ENCODE measurements at places on chromosomes 3 and 15.

DNA sequence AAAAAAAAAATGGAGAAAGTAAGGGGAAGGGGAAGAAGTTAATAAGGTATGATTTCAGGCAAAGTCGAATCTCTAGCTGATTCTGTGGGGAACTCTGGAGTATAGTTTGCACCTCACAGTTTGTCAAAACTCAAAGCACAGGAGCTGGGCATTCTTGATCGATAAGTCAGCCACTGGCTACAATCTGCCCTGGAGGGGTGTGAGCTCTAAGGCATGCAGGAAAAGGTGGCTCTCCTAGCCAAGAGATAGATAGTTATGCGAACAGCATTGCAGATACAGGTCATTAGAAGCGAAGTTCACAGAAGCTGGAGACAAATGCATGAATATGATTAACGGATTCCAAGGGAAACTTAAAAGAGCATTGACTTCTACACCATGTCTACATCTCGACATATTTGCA lies 952.6 kb downstream of the AGBL1 start:
- DNase-seq, result no peak

DNA sequence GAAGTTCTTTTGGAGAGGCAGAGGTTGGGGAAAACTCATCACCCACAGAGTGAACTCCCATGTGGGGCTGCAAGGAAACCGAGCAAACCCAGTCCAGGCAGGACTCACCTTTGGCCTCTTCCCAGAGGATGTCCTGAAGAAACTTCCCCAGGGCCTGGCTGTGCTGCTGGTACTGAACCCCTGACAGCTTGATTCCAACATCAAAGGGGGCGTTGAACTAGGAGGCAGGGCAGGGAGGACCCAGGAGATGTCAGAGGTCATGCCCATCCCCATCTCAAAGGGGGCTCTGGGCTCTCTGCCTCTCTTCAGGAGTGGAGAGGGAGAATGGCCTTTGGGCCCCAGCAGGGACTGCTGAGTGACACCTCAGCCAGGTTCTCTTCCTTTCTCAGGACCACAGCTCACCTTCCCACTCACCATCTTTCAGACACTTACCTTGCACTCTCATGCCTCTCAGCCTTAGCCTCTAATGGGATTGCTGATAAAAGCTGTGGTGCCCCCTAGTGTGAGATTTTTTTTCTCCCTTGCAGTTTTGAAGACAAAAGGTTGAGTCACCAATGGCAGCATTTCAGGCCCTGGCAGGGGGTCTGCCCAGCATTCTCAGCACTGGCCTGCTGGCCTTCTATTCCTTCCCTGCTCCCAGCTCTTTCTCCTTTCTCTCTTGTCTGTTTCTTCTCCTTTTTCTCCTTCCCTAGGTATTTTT lies 6.0 kb downstream of the GHRL start:
- no peak for DNase-seq

DNA sequence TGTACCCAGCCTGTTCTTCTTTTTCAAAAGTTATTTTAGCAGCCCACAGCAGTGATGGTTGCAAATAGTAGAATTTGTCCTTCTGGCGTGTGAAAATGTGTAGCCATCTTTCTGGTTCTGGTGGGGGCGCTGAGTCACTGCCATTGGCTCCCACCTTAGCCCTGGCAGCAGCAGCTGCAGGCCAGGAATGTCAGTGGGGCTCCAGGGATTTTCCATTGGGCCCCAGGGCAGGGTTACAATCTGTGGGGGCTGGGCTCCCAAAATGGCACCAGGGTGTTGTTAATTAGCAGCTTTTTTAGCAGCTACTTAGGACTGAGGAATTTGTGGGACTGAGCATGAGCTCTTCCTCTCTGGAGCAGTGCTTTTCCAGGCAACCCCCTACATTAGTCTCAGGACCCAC lies 38.9 kb downstream of the TOPAZ1 start:
- no peak for DNase-seq

DNA sequence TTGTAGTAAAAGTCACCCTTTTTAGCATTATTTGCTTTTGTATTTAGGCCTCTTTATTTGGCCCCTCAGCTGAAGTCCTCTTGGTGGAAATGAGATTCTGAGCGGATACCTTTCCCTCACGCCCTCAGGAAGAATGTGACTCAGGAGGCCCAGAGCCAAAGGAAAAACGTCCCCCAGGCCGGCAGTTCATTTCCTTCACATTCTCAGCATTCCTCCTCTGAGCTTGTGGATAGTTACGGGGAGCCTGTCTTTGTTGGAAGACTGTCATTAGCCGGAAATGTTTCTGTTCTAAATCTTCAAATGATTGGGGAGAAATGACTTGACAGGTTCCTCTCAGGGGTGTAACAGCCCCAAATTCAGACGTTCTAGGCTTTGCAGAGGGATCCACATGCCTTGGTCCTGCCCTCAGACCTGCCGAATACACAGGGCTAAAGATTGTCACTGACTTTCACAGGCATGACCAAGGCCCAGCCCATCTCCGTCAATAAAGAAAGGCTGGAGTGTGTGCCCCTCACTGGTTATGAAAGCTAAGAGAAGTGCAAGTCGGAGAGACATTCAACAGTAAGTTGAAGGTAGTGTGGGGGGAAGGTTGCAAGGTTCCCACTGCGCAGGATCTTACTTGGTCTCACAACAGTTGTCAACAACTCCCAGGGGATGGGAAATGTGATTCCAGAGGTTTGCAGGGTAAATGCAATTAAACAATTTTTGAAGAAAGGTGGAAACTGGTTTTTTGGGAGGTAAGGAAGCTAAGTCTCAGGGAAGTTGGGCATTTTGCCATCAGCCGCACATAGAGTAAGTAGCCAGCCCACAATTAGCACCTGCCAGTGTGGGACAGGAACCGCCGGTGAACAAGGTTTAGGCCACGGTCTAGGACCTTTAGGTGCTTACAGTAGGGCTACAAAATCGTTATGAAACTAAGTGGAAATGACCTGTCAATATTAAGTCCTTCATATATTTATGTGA lies 39.7 kb upstream of the MYZAP start:
- DNase-seq, result no peak

DNA sequence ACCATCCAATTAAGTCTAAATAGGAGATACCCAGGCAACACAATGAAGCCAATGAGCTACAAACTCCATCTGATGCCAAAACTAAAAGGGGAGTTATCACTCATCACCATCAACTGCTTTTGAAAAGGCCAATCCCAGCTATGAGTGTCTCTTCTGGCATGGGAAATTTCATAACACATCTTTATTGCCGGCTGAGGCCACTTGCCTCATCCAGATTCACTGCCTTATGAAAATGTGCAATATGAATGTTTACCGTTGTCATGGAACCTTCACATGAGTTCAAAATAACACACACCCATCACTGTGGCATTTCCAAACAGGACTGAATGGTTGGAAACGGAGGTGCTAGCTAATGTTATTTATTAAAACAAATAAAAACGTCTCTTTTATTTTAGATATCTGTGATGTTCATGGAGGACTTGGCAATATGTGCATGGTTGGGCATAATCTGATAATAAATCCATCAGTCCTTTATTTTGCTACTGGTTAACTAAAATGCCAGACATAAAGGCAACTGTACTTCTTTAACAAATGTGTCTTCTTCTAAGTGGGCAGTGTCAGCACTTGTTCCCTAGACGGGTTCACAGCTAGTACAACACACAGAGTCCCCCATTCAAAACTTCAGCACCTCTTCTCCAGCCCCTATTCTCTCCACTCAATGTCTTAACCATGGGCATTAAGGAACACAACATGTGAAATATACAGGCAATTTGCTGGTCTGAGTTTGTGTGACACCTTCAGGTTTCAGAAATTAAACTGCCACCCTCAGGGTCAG lies 143.9 kb downstream of the MAGI1 start:
- no peak for DNase-seq

GRCh38 chr15:29476503-29477080 lies 207.0 kb upstream of the NSMCE3 start:
- no peak for DNase-seq

DNA sequence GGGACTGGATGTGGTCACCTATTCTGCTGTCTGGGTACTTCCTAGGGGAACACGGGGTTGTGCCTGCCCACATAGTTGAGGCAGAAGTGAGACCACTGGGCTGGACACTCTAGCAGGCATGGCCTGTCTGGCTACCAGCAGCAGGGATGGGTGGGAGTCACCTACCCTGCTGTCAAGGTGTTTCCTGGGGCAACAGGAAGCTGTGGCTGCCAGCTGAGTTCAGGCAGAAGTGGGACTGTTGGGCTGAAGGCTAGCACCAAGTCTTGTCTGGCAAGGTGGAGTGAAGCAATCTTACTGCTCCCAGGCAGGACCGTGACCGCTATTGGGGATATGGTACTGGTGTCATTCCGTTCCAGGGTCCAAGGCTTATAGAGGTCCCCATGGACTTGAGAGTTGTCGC lies 20.3 kb upstream of the ZDHHC23 start:
- no peak for DNase-seq

- no peak for DNase-seq
Observed at GRCh38 chr3:43893727-43894126, 203.0 kb downstream of the ABHD5 start.

- DNase-seq, result no peak
Observed at GRCh38 chr3:134313847-134314587, 60.2 kb downstream of the AMOTL2 start.

GRCh38 chr3:159627229-159627628 lies 361.4 kb upstream of the IL12A start:
- DNase-seq, result no peak

DNA sequence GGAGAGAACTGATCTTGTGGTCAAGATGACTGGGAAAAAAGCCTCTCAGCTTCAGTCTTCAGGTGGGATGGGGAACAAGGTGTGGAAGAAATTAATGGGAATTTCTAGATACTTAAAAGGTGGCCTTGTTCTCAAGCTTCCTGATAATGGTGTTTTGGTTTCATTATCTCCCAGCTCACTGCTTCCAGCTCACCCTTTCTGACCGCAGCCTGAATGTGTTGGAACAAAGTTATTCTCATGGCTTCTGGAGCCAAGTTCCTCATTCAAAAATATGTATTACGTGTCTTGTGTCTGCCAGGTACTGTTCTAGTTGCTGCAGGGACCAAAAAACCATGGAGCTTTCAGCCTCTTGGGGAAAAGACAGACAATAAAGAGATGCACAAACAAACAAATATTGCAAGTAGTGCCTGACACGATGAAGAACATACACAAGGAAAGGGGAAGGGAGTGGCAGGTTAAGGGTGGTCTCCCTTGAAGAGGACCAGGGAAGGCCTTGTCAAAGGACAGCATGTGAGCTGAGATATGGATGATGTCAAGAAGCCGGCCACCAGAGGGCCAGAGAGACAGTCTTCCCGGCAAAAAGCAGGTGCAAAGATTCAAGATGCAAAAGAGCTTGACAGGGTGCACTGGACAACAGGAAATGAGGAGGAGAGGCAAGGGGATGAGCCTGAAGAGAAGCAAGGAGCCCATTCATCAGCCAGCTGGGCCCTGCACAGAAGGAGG lies 35.5 kb downstream of the ARRDC4 start:
- DNase-seq, result no peak

GRCh38 chr3:127074900-127075360 lies 92.0 kb downstream of the PLXNA1 start:
- DNase-seq, result no peak

DNA sequence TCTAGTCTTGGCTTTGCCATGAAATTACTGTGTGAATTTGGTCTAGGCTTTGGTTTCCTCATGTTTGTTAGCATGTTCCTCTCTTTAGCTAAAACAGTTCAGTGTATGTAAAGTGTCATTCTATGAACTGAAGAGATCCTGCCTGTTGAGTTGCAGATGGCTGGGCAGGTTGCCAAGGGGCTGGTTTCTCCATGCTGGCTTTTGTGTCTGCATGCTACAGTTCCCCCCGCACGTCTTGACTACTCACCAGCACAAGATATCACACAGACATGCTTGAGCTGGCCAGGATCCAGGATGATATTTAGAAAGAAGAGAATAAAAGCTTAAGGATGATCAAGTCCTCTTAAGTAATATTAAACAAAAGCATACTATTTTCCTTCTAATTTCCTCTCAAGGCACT lies 90.2 kb downstream of the CERS3 start:
- DNase-seq, result no peak

GRCh38 chr3:177878957-177879356 lies 657.3 kb upstream of the KCNMB2 start:
- no peak for DNase-seq

DNA sequence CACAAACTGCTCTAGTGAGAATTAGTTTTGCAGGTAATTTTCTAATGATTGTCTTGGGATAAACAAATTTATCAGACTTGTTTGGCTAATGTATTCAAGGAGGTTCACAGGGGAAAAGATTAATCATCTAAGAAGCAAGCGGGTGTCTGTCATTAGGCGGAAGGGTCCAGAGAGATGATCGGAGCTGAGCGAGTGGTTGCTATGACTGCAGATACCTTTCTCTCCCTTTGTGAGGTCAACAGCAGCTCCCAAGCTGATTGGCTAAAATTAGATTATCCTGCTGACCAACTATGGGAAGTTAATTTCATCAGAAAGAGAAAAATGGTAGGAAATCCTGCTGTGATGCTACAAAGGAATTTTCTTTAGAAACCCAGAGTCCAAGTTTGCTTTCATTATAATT lies 276.0 kb downstream of the SOX2 start:
- DNase-seq, result no peak

- no peak for DNase-seq
Observed at GRCh38 chr3:56939834-56940233, 120.6 kb upstream of the SPATA12 start.

DNA sequence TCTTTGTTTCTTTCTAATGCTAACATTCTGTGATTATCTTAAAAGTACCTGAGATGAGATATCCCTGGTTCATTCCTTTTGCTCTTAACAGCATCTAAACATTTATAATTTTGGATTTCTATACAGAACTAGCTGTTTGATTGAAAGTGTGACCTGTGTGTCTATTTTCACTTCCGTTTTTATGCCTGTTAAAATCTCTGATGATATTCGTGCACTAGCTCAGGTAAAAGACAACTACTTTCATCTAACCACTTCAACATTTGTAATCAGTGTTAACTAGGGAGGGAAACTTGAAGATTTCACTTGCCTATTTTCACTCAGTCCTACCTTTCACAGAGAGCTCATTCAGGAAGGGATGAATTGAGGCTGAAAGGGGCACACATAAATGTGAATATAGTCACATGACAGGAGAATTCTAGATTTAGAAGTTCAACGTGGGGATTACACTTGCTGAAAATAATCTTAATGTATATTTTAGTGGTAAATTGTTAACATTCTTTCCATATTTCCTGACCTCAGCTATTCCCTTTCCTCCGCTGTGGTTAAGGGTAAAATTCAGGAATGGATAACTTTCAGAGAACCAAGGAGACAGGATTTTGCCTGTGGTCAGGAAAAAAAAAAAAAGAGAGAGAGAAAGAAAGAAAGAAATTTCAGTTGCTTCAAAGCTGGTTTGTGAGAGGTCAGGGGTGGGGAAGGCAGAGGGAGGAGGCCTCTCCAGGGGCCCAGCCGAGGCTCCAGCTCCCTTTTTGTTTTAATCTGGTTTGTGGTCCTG lies 159.8 kb upstream of the TSC22D2 start:
- DNase-seq, result no peak

DNA sequence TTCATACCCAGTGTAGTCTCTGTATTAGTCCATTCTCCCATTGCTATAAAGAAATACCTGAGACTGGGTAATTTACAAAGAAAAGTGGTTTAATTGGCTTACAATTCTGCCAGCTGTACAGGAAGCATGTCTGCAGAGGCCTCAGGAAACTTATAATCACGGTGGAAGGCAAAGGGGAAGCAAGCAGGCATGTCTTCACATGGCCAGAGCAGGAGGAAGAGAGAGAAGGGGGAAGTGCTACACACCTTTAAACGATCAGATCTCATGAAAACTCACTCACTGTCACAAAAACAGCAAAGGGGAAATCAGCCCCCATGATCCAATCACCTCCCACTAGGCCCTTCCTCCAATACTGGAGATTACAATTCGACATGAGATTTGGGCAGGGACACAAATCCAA lies 6.3 kb upstream of the PARP14 start:
- DNase-seq, result no peak

Measured in stimulated activated CD8-positive, alpha-beta memory T cell treated with anti-CD3 and anti-CD28 coated beads, Interleukin-2, amount 100 ng/mL, for 48 hours (primary cell).